Nephron progenitor cell (in vitro differentiated cells): ENCODE measurements at places on chromosomes 11 and 22.

DNA sequence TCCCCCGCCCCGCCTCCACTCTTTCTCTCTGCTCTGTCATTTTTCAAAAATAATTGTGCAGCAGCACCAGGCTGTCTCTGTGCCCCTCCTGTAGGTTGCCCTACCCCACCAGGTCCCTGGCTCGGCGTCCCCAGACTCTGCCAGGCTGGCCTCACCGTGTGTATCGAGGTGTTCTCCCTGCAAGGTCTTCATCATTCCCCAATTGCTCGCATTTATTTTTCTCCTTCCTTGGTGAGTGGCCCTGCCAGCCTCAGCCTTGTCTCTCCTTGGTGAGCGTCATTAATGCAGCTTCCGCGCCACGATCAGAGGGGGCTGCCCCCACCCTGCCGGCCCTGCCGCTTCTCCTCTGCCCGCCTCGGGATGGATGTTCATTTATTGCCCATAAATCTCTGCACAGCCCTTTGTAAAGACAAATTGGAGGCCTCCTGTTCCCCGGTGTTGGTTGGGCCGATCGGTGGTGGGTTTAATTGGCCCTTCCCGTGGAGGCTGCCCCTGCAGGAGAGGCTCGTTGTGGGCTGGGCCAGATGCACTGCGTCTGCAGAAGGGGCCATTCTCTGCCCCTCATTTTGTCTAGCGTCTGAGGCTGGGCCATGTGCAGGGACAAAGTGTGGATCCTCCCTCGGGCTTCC, 33.2 kb downstream of the RTN4R start:
- DNase-seq = peak; percentile 58

DNA sequence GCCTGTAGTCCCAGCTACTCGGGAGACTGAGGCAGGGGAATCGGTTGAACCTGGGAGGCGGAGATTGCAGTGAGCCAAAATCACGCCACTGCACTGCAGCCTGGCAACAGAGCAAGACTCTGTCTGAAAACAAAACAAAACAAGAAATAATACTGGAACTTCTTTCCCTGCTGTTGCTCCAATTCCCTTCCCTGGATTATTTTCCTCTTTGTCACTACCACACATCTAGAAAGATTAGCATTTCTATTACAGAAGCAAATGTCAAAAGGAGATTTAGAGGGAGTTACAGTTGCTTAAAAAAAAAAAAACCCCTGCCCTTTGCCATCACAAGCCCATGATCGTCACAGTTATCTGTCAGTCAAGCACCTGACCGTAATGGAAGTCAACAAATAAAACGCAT, 17.7 kb upstream of the SCGB1D1 start:
- DNase-seq = no peak

DNA sequence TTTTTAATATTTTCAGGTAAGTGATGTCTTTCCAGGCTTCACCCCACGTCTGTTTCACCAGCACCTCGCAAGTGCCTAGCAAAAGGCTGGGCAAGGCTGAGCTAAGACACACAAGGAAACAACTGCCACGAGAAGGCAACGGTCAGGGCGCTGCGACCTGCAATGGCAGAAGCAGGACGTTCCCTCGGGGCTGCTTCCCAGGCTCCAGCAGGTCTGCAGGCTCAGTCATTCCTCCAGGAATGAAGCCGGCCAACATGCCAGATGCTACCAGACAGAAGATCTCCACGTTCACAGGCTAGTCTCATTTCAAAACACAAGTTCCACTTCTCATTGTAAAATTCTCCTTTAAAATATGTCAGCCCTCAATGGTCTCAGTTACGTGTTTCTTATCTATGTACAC, 45.5 kb downstream of the CELSR1 start:
- DNase-seq = no peak

- DNase-seq = no peak
These were observed 19.7 kb downstream of the TOM1 start for GRCh38 chr22:35319244-35319985.

DNA sequence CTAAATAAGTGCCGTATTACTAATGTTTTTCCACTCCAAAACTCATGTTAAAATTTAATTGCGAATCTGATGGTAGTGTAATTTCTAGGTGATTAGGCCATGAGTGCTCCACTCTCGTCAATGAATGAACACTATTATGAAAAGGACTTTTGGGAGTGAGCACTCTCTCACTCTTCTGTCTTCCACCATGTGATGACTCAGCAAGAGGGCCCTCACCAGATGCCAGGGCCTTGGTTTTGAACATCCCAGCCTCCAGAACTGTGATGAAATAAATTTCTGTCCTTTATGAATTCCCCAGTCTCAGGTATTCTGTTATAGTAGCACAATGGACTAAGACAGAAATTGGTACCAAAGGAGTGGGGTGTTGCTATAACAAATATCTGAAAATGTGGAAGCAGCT, 8.1 kb downstream of the JRKL start:
- DNase-seq = no peak

GRCh38 chr11:121212536-121213361, 79.8 kb upstream of the SC5D start:
- no peak for DNase-seq

GRCh38 chr11:31821766-31822165, 10.6 kb upstream of the PAX6 start:
- DNase-seq = no peak

GRCh38 chr22:40434745-40435144, 64.4 kb downstream of the SGSM3 start:
- no peak for DNase-seq

- no peak for DNase-seq
These were observed 32.2 kb upstream of the CCDC188 start for GRCh38 chr22:20183101-20183500.

DNA sequence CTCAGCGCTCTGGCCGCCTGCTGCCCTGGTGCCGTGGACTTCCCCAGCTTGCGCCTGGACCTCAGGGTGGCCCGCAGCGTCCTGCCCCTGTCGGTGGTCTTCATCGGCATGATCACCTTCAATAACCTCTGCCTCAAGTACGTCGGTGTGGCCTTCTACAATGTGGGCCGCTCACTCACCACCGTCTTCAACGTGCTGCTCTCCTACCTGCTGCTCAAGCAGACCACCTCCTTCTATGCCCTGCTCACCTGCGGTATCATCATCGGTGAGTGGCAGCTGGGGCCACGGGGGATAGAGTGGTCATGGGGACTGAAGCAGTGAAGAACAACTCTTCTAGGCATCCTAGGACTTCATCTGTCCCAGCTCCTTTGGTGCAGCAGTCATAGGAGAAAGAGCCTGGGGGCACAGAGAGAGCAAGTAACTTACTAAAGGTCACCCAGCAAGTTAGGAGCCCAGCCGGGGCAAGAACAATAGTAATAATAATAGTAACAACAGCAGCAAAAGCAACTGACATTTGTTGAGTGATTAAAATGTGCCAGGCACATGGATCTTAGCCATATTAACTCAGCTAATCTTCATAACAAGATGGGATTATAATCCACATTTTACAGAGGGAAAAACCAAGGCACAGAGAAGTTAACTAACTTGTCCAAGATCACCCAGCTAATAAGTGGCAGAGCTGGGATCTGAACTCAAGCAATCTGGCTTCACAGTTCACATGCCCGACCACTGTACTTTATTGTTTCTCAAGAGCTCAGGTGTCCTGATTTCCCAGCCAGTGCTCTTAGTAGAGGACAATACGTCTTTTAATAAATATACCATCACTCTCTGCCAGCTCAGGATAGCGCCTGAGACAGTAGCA, 1.4 kb downstream of the SLC35C1 start:
- DNase-seq = no peak

DNA sequence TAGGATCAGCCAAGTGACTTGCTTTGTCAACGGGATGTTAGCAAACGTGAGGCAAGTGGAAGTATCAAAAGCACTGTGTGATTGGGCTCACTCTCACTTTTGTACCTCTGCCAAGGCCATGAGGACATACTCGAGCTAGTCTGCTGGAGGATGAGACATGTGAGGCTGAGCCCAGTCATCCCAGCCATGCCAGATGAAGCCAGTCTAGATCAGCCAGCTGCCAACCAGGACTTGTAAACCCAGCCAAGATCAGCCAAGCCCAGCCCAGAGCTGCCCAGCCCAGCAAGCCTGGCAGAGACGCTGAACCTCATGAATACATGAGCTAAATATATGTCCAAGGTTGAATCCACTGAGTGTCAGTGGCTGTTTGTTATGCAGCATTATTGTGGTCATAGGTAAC, 369.7 kb downstream of the MN1 start:
- no peak for DNase-seq

DNA sequence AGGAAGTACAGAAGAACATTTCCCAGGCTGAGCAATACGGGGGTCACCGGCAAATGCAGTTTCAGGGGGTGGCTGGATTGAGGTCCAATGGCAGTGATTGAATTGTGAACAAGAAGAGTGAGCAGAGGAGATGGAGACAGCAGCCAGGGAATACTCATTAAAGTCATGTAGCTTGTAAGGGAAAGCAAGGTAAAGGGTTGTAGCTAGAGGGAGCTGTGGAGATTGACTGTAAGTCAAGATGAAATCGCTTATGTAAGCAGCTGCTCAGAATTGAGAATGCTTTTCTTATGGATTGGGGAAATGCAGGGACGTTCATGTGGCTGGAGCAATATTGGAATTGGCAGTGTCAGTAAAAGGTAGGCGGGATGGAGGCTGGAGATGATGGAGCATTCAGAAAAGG, 111.4 kb upstream of the TBCEL start:
- DNase-seq = no peak

GRCh38 chr22:28329186-28330073, 350.2 kb downstream of the TTC28 start:
- no peak for DNase-seq

DNA sequence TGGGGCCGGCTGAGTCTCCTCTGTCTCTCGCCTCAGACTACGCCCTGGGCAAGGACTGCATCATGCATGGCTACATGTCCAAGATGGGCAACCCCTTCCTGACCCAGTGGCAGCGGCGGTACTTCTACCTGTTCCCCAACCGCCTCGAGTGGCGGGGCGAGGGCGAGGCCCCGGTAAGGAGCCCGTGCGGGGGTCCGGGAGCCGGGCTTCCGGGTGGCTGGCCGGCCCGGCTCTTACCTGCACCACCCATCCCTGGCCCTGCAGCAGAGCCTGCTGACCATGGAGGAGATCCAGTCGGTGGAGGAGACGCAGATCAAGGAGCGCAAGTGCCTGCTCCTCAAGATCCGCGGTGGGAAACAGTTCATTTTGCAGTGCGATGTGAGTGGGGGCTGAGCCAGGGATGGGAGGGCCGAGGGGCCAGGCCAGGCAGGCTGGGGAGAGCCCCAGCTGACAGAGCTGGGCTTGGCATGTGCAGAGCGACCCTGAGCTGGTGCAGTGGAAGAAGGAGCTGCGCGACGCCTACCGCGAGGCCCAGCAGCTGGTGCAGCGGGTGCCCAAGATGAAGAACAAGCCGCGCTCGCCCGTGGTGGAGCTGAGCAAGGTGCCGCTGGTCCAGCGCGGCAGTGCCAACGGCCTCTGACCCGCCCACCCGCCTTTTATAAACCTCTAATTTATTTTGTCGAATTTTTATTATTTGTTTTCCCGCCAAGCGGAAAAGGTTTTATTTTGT, 4.1 kb upstream of the ANKRD13D start:
- no peak for DNase-seq

GRCh38 chr22:38162881-38163843, 18.5 kb downstream of the PLA2G6 start:
- no peak for DNase-seq

DNA sequence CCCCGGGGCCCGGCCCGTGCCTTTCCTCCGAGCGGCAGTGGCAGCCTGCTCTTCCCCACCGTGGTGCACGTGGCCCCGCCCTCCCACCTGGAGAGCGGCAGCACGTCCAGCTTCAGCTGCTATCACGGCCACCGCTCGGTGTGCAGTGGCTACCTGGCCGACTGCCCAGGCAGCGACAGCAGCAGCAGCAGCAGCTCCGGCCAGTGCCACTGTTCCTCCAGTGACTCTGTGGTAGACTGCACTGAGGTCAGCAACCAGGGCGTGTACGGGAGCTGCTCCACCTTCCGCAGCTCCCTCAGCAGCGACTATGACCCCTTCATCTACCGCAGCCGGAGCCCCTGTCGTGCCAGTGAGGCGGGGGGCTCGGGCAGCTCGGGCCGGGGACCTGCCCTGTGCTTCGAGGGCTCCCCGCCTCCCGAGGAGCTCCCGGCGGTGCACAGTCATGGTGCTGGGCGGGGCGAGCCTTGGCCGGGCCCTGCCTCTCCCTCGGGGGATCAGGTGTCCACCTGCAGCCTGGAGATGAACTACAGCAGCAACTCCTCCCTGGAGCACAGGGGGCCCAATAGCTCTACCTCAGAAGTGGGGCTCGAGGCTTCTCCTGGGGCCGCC, 11.9 kb downstream of the C22orf31 start:
- no peak for DNase-seq

- DNase-seq = no peak
These were observed 45.3 kb downstream of the ZBTB44 start for GRCh38 chr11:130269326-130269943.

- no peak for DNase-seq
These were observed 72.6 kb downstream of the CCDC34 start for GRCh38 chr11:27290261-27291050.

GRCh38 chr11:60947700-60948099, 4.3 kb downstream of the SLC15A3 start:
- DNase-seq = no peak

DNA sequence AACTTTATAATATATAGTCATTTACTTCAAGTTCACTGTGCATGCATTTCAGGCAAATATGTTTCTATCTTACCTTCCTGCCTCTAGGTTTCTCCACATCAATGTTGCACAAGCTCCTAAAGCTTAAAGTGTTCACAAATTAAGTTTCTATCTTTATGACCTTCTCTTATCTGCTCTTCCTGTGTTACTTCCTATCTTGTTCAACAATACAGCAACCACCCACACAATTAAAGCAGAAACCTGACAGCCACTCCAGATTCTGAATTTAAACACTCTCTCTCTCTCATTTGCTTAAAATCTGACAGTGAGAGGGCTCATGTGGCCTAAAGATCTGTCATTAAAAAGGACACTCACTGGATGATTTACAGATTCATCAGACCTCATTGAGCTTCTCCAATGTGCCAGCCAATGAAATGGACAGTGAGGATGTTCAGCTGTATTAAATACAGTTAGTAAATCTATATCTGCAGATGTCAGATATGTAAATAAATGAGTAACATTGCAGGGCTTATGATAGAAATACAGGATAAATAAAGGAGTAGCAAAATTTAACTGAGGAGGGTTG, 10.9 kb downstream of the PDGFD start:
- no peak for DNase-seq

DNA sequence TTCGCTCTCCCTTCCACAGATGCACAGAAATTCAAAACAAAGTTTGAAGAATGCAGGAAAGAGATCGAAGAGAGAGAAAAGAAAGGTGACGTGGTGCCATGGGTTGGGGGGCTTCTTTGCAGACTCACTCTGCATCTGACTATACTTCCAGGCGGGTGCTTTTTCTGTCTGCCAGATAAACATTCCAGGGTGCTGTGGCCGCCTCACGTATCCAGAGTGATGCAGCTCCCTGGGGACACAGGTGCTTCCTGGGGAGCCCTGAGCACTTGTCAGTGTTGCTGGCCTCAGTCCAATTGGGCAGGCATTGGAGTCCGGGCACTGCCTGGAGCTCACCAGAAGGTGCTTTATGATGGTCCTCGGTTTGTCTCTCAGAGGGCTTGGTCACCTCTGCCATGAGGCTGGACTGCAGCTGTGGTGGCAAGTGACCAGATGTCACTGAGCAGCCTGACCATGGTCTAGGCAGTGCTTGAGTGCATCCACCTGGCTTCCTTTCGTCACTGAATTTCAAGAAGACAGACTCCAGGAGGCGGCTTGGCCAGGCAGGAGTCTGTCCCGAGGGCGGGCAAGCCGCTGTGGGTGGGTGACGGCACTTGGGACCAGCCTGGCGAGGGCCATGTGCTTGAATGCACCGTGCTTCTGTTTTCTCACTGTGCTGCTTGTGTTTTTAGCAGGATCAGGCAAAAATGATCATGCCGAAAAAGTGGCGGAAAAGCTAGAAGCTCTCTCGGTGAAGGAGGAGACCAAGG, 5.1 kb upstream of the ZDHHC8 start:
- DNase-seq = no peak

- no peak for DNase-seq
These were observed 110.9 kb upstream of the PITPNB start for GRCh38 chr22:28029956-28030355.
